ENCODE measurements at places on chromosomes 1 and 21.

DNA sequence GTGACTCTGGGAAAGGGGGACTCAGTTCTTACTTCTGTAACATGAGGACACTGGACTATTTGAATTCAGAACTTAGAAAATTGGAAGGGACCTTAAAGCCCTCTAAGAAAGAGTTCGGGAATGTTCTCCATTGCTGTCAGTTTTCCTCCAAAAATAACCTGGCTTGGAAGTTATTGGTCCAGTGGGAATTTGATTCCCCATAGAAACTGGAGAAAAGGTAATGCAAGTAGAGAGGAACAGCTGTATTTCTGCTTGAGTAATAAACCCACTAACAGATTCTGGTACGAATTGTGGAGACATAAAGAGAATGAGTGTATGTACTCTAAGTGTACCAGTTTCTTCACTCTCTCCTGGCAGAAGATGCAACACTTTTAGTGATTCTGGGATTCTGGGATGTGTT is 1.8 kb downstream of the ZBED6 start:
- DNase-seq = no peak

GRCh38 chr1:150564051-150564991 is 15.1 kb downstream of the MCL1 start:
- no peak for DNase-seq

DNA sequence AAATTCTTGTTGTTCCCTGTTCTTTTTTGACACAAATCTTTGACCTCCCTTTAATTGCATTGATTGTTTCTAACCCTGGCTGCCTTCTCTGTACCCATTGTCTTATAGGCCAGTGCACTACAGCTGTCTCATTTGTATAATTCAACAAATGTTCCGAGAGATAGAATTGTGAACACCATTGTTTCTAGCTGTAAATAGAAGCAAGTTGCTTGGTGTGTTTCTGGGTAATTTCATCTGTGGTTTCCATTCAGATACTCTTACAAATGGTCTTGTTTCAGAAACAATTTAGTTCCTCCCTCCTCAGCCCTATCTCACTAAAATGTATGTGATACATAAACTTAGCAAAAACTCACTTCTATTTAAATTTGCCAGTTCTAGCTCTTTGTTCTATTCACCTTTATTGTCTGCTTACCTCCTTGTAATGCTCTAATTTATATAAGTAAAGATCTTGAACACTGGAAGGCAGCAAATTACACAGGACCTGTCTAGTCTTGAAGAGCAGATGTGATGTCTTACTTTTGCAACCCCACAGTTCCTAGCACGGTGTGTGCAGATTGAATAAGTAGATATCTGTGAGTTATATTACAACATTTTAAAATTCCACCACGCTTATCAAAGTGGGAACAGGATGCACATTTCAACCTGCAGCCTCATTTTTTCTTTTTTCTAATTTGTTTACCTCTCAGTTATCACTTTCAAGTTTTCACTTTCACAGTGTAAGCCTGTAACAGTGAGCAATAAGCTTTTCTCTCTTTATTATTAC is 515.6 kb upstream of the ZP4 start:
- DNase-seq = no peak

DNA sequence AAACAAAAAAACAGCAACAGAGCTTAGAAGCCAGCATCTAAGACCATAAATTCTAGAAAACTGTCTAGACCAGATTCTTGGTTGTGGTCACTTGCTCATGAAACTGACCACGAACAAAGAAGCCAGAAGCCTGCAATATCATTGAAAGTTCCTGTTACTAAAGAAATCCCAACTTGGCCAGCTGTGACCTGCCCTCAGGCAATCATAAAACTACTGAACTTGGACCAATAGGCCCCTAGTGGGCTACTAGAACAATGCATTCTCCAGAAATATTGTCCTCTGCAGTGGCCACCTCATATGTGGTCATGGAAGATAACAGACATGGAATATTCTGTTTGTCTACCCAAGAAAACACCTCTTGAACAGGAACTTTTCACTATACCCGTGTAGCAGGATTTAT is 87.7 kb downstream of the SPATA17 start:
- no peak for DNase-seq

DNA sequence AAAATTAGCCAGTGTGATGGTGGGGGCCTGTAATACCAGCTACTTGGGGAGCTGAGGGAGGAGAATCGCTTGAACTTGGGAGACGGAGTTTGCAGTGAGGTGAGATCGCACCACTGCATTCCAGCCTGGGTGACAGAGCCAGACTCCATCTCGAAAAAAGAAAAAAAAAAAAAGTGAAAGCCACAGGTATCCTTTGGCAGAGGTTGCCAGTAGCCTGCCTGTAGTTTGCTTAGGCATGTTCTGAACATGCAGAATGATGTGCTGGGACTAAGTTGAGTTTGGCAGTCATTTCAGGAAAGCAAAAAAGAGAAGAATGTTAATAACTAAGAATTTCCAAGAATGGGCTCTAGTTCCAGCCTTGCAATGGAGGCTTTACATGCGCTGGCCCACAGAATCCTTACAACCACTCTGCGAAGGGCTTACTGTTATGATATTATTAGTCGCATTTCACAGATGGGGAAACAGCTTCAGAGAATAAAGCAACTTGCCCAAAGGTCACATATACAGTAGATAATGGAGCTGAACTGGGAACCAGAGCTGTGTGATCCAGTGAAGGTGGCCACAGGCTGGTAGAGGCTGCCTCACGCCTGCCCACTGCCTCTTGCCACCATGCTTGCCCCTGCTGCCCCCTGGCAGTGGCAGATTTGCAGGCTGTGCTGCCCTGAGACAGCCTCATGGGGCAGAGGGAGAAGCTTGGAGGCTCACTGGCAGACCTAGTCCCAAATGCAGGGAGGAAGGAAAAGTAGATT is 66.5 kb upstream of the LYST start:
- DNase-seq = no peak

- no peak for DNase-seq
Observed at GRCh38 chr1:219837274-219837993, 90.9 kb downstream of the SLC30A10 start.

- DNase-seq = no peak
Observed at GRCh38 chr1:218259800-218260199, 25.3 kb upstream of the RRP15 start.

GRCh38 chr1:38784452-38785284 is 74.9 kb downstream of the RRAGC start:
- no peak for DNase-seq

DNA sequence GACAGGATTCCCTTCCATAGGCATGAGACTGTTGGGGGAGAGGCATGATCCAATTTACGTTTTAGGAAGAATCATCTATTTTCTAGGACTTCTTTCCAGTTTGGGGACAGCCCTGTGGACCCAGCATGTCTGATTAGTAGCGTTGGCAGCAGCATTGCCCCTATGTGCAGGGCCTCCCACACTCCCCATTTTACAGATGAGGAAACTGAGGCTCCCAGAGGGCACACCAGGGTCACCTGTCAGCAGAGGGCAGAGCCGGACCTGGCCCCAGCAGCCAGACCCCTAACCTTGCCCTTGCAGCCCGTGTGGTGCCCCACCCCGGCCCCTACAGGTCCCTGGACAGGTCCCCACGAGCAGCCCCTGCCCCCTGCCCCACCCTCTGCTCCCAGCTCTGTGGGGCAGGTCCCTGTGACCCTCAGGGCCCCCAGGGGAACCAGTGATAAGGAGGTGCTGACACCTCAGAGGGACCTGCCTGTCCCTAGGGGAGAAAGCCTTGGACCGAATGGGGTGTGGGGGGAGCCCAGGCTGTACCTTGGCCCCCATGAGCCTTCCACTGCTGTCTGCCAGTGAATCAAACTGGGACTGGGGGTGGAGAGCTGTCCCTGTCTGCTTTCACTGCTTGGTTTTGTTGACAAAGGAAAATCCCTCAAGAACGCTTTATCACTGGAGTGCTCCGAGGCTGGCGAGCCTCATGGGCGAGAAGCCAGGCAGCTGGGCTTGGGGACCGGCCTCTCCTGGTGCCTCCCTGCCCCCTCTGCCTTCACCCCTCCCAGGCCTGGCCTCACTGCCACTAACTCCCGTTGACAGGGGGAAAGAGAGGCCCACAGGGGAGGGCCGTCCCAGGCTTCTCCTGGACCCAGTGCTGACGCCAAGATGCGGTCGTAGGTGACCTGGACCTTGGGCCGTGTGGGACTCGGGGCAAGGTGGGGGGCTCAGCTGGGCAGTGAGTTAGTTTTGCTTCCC is 39.4 kb upstream of the CCDC27 start:
- no peak for DNase-seq

DNA sequence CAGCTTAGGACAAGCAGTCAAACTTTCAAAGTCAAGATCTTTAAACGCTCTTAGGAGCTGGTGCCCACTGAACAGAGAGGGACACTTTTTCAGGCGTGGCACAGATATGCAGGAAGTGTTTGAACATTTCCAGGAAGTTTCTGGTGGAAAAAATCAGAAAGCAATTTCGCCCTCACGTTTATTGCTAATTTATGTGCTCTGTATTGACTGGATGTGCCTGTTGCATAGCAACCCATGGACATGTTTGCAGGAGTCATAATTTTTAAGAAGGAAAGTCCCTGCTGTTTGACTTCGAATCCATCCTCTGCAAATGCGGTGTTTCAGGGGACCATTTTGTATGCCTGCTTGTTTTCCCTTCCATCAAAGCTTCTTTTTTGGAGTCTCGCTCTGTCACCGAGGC is 239.9 kb upstream of the IRF2BP2 start:
- DNase-seq = no peak

DNA sequence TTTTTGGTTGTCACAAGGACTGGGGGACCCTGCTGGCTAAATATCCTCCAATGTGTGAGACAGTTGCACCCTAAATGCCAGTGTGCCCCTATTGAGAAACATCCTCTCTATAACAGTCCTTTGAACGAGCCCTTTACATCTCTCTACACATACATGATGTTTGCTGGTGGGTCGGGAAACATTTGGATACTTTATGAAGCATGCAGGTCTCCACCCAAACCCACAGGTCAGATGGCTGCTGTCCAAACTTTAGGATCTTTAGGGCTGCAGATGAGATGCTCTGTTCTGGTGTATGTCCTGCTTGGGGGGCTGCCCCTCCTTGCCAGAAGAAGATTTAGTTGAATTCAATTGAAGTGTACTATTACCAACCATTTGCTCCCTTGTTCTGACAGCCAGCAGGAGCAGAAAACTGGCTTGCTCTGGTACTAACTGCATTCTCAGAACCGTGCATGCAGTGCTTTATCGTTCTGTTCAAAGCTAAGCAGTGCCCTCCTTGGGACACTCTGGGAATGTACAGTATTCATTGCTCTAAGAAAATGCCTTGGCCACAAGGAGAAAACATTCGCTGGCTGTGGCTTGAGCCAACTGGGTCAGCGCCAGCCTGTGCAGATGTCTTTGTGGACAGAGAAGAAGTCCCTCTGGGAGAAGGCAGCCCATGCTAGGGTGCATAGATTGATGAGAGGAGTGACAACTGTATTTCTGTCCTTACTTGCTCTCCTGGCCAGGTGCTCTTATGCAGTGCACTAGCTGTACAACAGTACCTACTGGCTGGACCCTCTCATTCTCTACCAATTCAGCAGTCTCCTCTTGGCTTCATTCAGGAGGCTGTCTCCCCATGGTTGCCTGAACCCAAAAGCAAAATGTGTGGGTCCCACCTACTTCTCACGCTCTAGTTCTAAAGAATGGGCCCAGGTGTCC is 61.4 kb upstream of the DIRAS3 start:
- no peak for DNase-seq

DNA sequence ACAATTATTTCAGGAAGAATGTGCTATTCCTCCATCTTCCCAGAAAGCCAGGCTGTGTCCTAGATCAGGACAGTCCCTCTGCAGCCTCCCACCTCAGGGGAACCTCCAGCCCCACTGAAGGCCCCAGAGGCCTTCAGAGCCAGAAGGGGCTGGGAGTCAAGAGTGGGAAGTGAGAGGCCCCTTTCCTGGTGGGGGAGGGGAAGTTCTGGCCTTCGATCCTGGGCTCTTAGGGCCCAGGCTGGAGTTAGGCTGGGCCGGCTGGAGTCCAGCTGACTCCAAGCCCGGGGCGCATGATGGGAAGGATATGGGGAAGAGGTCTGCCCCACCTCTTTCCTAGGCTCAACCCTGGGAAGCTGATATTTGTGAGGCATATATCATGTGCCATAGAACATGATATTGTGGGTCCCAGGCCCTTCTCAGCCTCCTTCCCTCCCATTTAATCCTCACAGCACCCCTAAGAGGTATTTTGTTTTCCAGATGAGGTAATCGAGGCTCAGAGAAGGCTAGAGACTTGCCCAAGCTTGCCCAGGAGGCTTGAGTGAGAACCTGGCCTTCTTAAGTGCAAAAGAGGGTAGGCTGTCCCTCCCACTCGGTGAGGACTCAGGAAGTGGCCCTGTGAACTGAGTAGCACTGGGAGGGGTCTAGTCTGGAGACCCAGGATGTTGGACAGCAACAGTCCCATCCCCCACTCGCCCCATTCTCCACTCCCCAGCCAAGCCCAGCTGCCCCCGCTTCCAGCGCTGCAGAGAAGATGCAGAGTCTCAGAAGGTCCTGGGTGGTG is 18.6 kb upstream of the HSPG2 start:
- DNase-seq = no peak

- DNase-seq = no peak
Observed at GRCh38 chr1:29354511-29355098, 118.3 kb downstream of the PTPRU start.

GRCh38 chr1:31099293-31100032 is 33.9 kb upstream of the PUM1 start:
- no peak for DNase-seq

DNA sequence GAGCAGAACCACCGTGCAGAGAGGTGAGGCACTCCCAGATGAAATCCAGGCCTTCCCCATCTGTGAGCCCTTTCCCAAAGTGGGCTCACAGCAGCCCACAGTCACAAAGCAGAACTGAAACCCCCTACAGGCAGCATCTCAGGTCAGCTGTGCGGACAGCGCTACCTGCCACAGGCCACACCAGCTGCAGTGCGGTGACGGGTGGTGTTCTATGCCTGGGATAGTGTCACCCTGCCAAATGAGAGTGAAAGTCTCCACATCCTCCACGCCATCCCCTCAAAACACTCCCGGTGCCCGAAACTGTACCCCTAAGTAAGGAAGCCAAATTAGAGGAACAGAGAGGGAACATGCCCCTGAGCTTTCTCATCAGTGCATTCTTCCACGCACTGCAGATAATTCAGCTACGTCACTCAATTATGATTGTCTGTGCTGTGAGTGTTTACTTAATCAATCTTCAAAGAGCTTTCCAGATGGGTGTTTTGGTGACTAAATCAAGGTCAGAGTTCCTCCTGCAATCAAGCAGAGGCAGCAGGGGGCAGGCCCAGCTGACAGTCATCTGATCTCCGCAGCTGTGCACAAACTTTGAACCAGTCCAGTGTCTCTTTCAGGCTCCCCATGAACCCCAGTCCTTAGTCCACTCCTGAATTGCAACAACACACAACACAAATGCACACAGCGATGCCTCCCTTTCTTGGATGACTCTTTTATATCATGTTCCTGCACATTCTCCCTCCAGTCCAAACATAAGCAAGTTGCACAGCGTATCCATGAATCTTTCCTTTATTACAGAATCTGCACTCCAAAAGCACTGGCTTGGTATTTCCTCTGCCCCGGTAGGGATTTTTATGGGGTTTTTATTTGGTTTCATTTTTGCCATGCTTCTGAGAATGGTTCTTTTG is 150.0 kb downstream of the TOMM20 start:
- DNase-seq = no peak

GRCh38 chr21:26167593-26167992 is 3.0 kb downstream of the APP start:
- no peak for DNase-seq

GRCh38 chr21:17709266-17709611 is 96.5 kb upstream of the BTG3 start:
- DNase-seq = no peak

GRCh38 chr1:5685446-5686040 is 306.7 kb downstream of the NPHP4 start:
- no peak for DNase-seq

GRCh38 chr1:205012391-205013140 is 30.4 kb upstream of the CNTN2 start:
- no peak for DNase-seq

Data from type B pancreatic cell (in vitro differentiated cells).